ENCODE measurements at places on chromosomes 7 and 10.
A peak's percentile ranks its signal among the peaks of the same experiment; 100 is the strongest.

DNA sequence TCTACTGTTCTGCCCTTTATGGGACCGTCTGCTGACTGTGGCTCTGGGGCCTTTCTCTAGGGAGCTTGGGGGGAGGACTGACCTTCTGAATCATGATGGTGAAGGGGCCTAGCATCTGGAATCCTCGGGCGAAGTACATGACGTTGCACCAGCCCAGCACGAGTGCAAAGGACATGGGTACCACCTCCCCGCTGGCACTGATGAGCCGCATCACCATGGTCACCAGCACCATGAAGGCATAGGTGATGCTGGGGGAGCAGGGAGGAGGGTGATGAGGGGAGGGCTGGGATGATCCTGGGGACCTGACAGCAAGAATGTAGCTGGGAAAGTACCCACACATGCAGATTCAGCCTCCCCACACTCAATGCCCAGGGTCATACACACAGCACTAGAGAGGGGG is 11.1 kb downstream of the TRPV6 start:
- DNase-seq = no peak

DNA sequence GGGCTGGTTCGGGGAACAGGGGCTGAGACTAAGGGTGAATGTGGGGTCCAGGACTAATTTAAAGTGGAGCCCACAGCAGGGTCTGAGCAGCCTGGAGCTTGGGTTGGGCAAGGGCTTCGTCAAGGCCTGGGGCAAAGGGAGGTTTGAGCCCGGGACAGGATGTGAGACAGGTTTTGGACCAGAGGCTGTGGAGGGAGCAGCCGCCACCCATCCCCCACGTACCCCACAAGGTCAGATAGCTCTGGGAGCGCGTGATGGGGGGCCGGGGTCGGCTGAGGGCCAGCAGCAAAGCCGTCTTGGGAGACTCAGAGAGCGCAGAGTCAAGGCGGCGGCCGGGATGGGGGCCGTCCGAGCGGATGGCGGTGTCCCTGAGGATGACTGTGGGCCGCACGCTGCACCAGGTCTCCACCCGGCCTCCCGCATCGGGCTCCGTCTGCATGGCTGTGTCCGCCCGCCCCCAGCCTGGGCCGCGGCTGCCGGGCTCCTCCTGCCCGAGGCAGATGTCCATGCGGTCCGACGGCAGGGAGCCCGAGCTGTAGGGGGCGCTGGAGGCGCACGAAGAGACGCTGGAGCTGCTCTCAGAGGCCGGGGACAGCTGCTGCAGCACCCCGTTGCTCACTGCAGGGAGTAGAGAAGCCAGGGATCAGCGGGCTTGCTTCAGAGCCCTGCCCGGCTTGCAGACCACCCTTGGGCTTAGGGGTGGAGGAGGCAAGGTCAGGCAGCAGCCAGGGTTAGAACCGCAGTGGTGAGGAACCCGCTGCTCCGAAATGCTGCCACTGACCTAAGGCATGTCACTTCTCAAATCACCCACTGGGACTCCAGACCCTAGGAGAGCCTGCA is 12.1 kb downstream of the PDZD7 start:
- peak; percentile 90 for DNase-seq

- no peak for DNase-seq
Measured at GRCh38 chr7:3064067-3064466, 20.4 kb upstream of the CARD11 start.

GRCh38 chr10:51620131-51620530 is 79.3 kb downstream of the CSTF2T start:
- no peak for DNase-seq

DNA sequence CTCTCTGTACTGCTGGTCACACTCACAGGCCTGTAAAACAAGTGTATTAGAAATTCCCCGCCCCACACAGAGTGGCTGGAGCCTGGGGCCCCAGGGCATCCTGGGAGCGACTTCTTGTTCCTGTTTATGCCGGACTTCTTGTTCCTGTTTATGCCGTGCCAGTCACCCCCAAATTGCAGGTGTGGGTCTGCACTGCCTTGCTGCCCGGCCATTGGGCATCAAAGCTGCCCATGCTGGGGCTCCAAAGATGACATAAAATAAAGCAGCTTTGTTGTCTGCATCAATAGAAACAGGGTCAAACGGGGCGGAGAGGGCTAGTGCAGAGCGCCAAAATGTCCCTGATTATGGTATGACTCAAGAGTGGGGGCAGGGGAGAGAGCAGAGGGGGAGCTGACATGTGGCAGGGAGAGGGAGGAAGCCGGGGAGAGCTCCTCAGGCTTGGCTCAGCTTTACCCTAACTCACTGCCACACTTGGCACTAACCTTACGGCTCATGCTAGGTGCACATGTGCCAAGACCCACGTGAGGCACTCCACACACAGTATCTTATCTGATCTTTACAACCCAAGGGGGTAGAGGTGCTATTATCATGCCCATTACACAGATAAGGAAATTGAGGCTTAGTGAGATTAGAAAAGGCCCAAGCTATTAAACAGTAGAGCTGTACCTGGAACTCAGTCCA is 98.4 kb downstream of the PIP4K2A start:
- DNase-seq = peak; percentile 75

DNA sequence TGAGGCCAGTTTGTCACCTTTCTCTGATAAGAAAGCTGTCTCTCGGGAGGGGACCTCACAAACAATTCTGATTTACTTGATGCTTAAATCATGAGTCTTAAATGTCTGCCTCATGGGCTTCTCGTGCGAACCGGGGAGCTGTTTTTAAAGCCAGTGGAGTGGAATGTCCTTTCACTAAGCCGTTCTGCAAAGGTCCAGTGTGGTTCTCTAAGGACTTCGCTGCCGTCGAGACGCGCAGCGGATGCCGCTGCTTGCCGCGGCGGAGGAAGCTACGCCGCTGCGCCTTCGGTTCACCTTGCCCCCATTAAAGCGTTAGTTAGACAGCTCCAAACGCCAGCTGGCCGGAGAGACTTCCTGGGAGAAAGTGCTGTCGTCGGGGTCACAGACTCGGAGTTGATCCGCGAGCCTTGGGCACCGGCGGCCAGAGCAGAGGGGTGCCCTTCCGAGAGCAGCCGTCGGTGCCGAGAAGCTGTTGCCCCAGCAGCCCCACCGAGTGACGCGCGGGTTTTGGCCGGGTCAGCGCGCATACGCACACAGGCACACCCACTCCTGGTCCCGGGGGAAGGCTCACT is 1.3 kb upstream of the HMX3 start:
- DNase-seq = no peak

GRCh38 chr10:38102880-38103279 is 8.7 kb downstream of the ZNF37A start:
- no peak for DNase-seq

DNA sequence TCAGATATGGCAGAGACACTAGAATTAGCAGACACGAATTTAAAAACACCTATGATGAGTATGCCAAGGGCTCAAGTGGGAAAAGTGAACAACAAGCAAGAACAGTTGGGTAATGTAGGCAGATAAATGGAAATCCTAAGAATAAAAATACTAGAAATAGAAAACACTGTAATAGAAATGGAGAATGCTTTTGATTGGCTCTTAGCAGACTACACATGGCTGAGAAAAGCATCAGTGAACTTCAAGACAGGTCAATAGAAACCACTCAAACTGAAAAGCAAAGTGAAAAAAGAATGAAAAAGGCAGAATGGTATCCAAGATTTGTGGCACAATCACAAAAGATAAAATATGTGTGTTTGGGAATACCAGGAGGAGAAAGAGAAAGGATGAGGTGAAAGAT is 82.3 kb downstream of the WDR37 start:
- DNase-seq = no peak

- DNase-seq = no peak
Measured at GRCh38 chr7:106358103-106358663, 73.4 kb upstream of the NAMPT start.

- DNase-seq = no peak
Measured at GRCh38 chr10:27658788-27659187, 86.8 kb downstream of the MKX start.
